CD4-positive, alpha-beta T cell treated with Interferon alpha-2 for 1 hour (primary cell): ENCODE measurements at places on chromosomes 3 and 15.

GRCh38 chr3:100100425-100100824 is 13.9 kb downstream of the FILIP1L start:
- no peak for DNase-seq

- DNase-seq: no peak
Measured at GRCh38 chr3:38267662-38268061, 2.0 kb downstream of the SLC22A13 start.

DNA sequence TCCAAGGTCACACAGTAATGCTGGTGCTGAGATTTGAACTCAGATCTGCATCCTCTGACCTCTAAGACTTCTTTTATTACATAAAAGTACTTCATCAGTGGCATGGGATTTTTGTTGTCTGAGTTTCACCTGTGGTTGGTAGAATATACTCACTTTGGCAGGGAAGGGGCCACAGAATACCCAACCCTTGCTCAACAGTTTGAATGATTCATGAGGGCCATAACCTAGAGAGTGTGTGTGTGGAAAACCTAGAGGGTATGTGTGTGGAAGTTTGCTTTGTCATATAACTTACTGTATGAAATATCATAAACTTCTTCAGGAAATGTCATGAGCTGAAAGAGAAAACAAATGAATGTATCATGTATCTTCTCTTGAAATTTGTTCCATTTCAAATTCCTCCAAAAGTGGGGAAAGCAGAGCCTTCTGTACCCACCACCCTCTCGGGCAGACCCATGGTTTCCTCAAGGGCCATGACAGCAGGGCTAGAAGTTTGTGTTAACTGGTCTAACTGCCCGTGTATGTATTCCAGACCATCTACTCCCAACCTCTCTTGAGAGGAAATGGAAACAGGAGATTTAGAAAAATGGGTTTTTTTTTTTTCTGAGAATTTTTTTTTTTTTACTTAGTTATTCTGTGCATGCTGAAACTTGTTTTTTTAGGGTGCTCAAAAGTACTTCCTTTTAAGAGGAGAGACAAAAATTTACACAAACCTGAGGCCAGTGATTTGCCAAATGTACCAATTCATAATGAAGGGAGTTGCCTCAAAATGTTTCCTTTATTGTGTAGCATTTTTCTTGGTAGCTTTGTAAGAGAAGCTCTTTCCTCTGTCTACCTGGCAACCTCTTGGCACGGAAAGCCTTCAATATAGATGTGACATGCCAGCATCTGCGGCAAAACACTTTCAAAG is 127.0 kb downstream of the TPRG1 start:
- no peak for DNase-seq

DNA sequence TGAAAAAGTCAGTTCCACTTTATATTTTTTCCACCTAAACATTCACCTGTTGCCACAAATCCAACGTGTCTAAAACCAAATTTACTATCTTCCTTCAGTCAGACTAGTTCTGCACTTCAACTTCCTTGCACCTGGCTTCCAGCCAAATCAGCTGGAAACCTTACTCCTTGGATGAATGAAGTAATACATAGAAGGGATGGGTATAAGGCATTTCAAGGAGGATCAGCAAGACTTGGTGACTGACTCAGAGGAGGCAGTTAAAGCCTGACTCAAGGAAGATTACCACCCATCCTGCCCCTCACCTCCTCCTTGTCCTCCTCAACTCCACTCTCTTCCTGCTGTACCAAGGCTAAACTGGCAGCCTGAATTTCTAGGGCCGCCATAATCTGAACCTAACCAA is 37.1 kb downstream of the QTRT2 start:
- DNase-seq: no peak

DNA sequence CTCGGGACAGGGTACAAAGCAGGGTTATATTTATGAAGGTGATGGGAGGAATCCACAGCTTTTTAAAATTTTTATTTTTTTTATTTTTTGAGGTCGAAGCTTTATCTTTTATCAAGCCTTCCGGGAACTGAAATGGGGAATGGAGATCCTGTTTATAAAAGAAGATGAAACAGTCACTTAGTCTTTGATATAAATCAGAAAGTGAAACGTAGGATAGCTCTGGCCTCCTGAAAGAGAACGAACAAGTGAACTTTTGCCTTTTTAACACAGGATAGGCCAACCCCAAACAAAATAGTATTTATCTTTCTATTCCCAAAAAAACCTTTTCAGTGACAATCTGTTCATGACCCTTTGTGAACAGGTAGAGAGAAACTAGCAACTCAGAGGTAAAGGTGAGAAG is 634.0 kb upstream of the LMCD1 start:
- DNase-seq: no peak

DNA sequence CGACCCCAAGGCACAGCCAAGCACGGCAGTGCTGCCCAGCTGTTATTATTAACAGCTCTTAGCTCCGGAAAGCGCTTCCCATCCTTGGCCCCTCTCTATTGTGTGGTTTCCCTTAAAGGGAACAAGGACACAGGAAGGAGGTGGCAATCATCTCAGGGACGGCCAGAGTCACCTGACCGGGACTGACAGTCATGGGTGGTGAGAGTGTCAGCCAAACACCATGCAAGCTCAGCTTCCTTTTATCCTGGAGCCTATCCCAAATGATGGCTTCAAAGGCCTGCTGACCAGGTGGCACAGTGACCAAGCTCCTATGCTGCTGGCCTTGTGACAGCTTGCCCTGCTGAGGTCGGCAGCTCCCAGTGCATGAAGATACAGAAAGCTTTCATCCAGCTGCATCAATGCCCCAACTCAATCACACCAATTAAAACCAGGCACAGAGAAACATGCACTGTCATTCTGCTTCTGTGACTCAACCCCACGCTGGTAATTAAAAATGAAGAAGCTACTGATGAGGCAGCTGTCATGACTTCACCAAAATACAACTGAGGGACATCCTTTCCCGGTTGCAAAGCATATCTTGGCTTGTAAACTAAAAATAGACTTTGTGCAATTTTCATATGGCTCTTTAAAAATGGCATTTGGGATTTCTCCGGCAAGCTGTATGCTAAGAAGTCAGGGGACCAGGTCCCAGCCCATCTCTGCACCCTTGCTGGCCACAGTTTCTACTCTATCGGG is 34.0 kb downstream of the PCSK6 start:
- DNase-seq: no peak

- no peak for DNase-seq
Measured at GRCh38 chr3:8451696-8452095, 49.9 kb upstream of the LMCD1 start.

DNA sequence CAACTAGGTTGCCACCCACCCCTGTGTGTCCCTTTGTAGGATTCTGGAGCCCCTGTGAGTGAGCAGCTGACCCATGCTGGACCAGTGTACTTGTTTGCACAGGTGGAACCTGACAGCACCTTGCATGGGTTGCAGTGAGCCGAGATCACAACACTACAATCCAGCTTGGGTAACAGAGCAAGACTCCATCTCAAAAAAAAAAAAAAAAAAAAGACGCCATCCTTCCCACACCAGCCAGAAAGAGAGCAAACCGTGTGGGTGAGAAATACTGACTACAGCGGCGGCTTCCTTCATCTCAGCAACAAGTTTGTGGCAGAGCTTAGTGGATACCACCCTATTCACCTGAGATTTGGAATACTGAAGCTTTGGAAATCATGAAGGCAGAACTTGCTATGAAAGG is 746 bp upstream of the CD80 start:
- no peak for DNase-seq

DNA sequence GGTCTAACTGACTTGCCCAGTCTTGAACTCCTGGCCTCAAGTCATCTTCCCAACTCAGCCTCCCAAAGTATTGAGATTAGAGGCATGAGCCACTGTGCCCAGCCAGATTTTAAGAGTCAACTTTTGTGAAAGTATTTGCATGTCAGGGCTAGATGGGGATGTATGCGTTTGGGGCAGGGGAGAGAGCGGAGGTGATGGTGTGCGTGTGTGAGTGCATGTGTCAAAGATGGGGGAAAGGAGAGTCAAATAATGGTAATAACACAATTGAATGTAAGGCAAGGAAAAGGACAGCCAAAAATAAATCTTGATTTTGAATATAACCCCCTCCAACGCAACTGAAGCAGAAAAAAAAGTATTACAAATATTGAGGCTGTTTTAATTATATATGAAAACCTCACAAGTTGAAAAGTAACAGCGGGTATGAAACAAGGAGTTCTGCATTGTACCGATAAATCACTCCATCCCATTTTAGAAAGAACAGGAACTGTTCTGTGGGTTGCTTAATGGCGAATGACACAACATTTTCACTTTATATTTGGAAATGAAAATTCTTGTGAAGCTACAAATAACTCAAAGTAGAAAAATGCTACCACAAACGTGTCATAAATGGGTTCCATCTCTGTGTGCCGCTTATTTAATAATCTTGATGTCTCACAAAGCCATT is 29.9 kb upstream of the LDHAL6B start:
- DNase-seq: no peak

DNA sequence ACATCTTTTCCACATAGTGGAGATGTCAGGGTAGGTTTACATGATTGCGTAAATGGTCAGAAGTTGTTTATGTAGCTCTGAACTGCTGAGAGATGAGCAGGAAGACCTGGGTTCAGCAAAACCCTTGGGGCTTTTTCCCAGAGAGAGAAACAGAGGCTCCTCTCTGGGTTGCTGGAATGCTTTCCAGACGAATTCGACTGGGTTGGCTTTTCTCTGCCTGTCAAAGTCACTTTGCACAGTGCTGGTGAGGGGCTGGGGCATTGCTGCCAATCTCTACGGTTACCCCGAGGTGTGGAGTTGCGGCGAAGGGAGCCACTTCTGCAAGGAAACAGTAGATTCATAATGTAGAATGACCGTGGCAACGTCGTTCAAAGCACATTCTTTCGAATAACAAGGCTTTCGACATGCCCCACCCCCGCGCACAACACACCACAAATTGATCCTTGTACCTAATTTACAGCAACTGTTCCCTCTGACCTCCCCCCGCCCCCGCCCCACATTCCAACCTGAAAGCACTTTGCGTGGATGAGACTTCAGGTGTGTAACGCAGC is 950 bp upstream of the CNTN4 start:
- no peak for DNase-seq
